ENCODE measurements at places on chromosomes 1 and 21.

DNA sequence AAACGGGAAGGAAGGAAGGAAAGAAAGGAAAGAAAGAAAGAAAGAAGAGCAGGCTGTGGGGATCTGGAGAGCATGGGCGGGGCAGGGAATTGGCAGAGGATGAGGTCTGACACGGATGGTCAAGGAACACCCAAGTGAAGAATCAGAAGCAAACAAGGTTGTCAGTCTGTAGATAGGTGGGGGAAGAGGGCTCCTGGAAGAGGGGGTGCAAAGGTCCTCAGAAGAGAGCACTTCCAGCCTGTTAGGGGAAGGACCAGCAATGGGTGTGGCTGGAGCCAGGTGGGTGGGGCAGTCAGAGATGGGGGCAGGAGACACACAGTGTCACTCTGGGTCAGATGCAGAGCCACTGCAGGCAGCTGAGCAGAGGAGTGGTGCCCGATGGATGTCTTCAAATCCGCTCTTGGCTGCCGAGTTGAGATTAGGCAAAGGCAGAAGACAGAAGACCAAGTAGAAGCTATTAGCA is 11.0 kb upstream of the PLA2G2C start:
- no peak overlapping the region for H3K4me3 ChIP-seq
- H3K27me3 ChIP-seq: peaks cover 43% of the 10 kb centered on the region
- no peak for DNase-seq

DNA sequence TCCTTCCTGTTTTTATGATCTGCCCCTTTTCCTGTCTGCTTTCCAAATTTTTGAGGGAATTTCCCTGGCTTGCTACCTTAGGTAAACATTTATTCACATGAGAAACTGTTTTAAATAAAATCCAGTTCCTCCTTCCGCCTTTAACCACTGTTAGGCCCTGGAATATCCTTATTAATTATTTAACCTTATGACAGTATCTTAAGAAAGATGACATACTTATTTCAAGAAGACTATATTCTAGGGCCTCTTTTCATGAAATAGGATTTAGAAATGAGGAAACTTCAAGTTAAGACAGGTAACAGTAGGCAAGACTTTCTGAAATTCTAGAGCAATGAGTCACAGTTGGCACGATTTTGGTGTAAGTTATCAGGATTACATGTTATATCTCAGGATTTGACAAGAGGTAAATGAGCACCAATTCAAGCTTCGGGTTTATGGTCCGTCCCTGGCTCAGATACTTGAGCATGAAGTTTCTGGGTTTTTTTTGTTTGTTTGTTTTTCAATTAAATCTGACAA is 2.0 kb upstream of the TNFSF18 start:
- H3K27ac ChIP-seq: no peak overlapping the region
- H3K36me3 ChIP-seq: no peaks in the 10 kb centered on the region
- no peak for DNase-seq
- H3K4me1 ChIP-seq: no peaks in the 10 kb centered on the region
- H3K4me3 ChIP-seq: no peak overlapping the region

- no peak for DNase-seq
- no peaks in the 10 kb centered on the region for H3K27me3 ChIP-seq
- H3K4me3 ChIP-seq: no peak overlapping the region
- no peak overlapping the region for H3K27ac ChIP-seq
- no peaks in the 10 kb centered on the region for H3K36me3 ChIP-seq
These were observed 1176.4 kb downstream of the BRINP3 start for GRCh38 chr1:189301235-189301634.

DNA sequence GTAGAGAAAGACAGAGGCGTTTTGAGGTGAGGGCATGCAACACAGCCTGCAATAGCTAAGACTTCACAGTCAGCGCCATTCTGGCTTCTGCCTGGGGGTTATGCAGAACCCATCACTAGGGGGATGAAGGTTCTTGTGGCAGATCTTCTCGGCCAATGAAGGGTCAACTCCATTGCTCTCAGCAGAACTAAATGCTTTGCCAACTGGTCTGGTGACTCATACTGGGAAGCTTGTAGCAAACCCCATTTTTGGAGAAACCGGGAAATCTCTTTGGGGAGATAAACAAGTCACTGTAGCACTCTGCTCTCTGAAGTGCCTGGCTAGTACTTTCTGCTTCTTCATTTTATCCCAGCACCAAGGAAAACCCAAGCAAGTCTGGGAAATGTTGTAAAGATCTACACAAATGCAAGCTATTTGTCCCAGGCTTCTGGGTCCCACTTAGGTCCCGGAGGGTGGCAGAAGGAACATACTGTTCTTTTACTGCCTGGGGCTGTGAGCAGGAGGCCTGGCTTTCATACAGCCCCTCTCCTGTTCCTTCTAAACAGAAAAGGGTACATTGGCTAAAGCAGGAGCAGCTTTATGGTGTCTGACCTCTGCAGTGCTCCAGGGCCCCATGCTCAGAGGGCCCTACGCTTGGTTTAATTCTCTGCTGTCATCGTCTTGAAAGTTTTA is 28.8 kb downstream of the SHISA4 start:
- no peak for DNase-seq
- H3K27ac ChIP-seq: no peak overlapping the region
- no peak overlapping the region for H3K4me3 ChIP-seq
- H3K27me3 ChIP-seq: peaks cover 12% of the 10 kb centered on the region
